ENCODE measurements at places on chromosomes 5 and 9. TPM values are rescaled to one million over a fixed set of nuclear protein-coding genes. Genes with fewer than 3 reads are reported as not detected.
A peak's percentile ranks its signal among the peaks of the same experiment; 100 is the strongest.

Gene IL3
- not detected for total RNA-seq

Gene HSPA5
- total RNA-seq, result 127 TPM

- peak; percentile 40 for DNase-seq
These were observed 115.8 kb upstream of the SLIT3 start for GRCh38 chr5:169416583-169417196.

- DNase-seq, result no peak
These were observed 234.2 kb upstream of the MEF2C start for GRCh38 chr5:89117124-89117644.

GRCh38 chr9:19378647-19379046, 1.4 kb downstream of the RPS6 start:
- DNase-seq, result no peak

- DNase-seq, result no peak
These were observed 201.8 kb upstream of the ZNF608 start for GRCh38 chr5:124948062-124948753.

DNA sequence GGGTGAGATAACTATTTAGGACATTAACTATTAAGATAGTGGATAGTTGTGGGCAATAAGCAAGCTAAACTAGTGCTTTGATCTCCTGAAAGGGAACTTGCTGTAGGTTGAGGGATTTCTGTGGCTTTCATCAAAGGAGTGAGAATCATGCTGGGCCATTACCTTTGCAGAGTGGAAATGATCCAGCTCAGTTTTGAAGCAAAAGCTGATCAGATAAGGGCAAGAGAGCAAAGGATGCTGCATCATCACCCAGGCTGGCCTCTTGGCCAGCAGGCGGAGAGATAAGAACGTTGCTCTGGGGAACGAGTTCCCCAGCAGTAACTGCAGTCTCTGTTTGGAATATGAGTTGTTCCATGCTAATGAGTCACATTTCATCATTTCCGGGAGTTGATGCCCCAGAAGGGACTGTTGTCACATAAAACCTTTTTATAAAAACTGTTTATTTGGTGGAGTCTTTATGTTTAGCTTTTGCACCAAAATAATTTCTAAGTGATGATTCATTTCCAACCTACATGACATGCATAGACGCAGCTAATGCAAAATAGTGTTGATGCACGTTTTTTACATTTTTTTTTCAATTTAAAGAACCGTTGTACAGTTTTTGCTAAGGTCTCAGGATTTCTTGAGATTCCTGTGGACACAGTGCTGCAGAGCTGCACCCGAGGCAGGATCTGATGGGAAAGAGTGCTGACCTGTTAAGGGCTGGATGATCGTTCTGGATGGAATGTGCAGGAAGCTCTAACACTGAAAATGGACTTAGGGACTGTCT, 99.3 kb downstream of the ACTBL2 start:
- DNase-seq, result peak; percentile 15

- no peak for DNase-seq
These were observed 385.8 kb upstream of the PCSK5 start for GRCh38 chr9:75504721-75505120.

DNA sequence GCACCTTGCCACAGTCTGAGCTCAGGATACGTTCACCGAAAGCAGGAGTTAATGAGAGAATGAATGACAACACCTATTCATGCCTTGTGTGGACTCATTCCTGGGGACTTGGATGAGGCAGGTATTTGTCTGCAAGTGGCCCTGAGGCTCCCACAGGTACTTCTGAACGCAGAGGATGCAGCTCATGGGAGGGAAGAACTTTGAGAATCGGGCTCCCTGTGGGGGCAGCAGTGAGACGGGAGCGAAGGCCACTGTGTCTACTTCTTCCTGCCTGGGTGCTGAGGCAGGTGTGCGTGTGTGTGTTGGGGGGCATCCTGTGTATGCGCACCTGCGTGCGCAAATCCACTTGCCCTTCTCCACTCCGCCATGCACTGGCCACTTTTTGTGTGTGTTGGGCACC, 42.2 kb downstream of the PTPN3 start:
- no peak for DNase-seq

DNA sequence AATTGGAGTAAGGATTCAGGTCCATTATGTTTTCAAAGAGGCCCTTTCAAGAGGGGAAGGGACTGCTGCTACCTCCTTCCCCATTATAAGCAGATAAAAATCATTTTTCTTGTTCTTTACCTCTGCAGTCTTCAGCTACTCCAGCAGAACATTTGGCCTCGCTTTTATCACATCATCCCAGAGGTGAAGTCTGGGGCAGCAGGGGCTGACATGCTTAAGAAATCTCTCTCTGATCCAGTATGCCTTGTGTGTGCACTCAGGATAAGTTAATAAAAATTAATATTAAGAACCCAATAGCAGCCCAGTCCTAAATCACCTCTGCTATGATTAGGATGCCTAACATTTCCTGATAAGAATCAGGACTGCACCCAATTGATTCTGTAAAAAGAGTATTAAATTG, 306.9 kb upstream of the NREP start:
- no peak for DNase-seq

GRCh38 chr5:134227259-134227658, 1.4 kb upstream of the PPP2CA start:
- no peak for DNase-seq

- no peak for DNase-seq
These were observed 355.0 kb upstream of the SLC30A5 start for GRCh38 chr5:68738841-68739240.

- no peak for DNase-seq
These were observed 82.9 kb downstream of the PJA2 start for GRCh38 chr5:109326919-109327318.

GRCh38 chr9:109098171-109098959, 21.4 kb downstream of the TMEM245 start:
- DNase-seq, result no peak

DNA sequence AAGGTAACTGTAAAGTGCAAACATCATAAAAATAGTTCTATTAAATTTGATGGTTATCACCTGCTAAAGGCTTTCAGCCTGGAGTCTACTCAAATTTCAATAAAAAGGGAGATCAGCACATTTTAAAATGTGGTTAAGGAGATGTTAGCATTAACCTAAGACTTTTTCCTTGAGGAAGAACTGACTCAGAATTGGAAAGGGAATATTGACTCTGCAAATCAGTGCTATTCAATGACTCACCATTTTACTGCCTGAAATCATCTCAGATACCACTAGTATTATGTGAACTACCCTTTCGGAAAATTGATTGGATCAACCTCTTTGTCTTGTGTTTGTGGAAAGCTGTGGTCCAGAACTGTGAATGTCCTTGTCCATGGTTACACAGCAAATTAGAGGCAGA, 113.3 kb downstream of the ADRB2 start:
- no peak for DNase-seq

- DNase-seq, result no peak
These were observed 16.6 kb upstream of the PCDHB2 start for GRCh38 chr5:141077826-141078225.

DNA sequence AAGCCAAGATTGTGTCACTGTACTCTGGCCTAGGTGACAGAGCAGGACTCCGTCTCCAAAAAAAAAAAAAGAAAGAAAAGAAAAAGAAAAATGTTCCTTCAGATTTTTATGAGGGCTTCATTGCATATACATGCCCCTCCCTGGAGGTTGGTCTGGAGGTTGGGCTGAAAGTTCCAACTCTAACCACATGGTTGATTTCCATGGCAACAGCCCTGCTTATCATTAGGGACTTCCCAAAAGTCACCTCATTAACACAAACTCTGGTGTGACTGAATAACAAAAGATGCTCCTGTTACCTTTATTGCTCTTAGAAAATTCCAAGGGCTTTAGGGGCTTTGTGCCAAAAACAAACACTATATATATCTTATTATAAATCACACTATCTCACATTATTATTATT, 113.8 kb downstream of the TMC1 start:
- no peak for DNase-seq

- no peak for DNase-seq
These were observed 8.5 kb downstream of the SH3PXD2B start for GRCh38 chr5:172445866-172446265.

DNA sequence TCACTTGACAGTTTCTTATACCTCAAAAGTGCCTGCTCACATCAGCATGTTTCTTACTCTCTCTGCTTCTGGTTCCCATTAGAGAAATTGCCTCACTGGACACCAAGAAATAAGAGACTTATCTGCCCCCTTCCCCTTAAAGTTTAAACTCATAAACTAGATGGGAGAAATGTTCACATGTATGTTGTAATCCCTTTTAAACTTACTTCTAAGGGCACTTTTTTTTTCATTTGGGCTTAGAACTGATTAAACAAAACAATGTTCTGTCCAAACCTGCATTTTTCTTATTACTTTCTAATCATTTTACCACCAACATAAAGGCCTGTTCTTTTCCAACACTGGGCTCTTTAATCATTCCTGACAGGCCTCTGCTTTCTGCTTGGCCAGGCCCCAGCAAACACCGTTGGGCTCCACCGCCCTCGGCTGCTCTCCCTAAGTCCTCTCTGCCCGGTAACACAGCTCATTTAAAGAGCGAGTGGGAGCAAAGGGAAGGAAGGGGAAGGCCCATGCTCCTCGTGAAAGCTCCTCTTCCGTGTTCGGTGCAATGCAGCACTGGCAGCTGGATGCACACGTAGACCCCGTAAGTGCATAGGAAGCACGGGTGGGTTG, 53.4 kb downstream of the ROR2 start:
- no peak for DNase-seq

DNA sequence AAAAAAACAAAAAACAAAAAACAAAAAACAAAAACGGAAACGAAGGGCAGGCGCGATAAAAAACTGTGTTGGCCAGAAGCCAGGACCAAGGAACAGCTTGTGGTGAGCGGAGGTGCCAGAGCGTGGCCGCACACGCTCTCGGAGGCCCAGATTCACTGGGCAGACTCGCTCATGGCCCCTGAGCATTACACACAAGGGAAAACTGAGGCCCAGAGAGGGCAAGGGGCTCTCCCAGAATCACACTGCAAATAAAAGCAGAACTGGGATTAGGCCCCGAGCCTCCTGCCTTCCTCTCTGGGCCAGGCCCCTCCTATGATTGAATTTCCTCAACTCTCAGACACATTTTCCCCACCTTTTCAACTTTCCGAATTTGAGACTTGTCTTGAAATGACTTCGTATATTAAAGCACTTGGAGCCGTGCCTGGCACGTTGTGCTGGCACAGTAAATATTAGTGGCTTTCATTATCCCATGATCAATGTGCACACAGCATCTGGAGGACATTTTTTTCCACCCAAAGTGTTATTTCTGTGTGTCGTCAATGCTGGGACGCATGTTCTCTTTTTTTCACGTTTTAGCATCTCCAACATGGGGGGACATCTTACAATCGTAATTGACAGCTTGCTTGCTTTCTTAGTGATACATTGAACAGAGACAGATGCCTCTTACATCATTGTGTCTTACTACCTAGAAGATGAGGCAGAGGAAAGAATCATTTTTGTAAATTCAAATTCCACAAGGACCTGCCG, 7.4 kb downstream of the FIBCD1 start:
- DNase-seq, result no peak

DNA sequence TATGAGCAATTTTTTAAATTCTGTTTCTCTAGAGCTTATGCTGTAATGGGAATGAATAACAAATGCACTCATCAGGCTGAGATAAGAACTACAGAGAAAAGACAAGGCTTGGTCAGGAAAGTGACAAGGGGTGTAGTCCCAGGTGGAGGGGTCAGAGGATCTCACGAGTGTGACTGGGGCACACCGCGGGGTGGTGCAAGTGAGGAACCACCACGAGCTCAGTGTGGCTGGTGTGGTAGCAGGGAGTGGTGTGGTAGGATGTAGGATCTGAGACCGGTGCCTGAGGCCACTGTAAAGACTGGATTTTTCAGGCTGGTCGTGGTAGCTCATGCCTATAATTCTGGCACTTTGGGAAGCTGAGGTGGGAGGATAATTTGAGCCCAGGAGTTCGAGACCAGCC, 9.0 kb downstream of the ANXA6 start:
- DNase-seq, result no peak

GRCh38 chr9:65432722-65433323, 147.8 kb upstream of the FOXD4L5 start:
- no peak for DNase-seq

DNA sequence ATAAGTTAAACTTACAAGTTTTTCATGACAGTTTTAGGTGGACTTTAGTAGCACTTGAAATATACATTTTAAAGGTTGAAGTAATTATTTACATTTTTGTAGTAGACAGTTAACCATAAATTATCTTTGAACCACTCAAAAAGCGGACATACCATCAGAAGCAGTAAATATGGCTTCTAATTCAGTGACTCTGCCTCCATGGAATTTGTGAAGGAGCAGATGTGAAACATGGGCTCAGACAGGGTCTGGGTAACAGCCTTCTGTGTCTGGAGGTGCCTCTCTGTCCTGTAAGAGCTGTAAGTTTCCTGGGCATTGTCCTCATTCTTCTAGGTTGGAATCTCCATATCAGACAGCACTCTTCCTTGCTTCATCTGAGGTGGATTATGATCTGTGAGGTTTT, 12.4 kb downstream of the RLN2 start:
- DNase-seq, result no peak
